A549 treated with CpdA at 1 μM for 4 hours (cell line): ENCODE measurements at places on chromosomes 1 and 21. TPM values are rescaled to one million over a fixed set of nuclear protein-coding genes. Genes with fewer than 3 reads are reported as not detected.

GPR61 gene
- not detected in 5 replicates for total RNA-seq

S1PR1 gene
- 0.06 to 0.08 TPM (median 0.06 TPM) in 3 of 5 replicates, not detected in the others for total RNA-seq

LRRC3 gene
- 0.98 to 2.0 TPM (median 1.7 TPM) in 5 replicates for total RNA-seq

RHEX gene
- not detected in 5 replicates for total RNA-seq

NBPF6 gene
- not detected in 5 replicates for total RNA-seq

CD2 gene
- not detected in 5 replicates for total RNA-seq

ERVH48-1 gene
- total RNA-seq = not detected in 5 replicates

TMEM201 gene
- total RNA-seq = 11.3 to 15.1 TPM (median 14.2 TPM) in 5 replicates
